ENCODE measurements at places on chromosomes 4 and X.

GRCh38 chr4:119627267-119628255 is 1.0 kb downstream of the PDE5A start:
- DNase-seq = no peak

- DNase-seq = no peak
Measured at GRCh38 chr4:109205186-109205585, 97.3 kb downstream of the COL25A1 start.

DNA sequence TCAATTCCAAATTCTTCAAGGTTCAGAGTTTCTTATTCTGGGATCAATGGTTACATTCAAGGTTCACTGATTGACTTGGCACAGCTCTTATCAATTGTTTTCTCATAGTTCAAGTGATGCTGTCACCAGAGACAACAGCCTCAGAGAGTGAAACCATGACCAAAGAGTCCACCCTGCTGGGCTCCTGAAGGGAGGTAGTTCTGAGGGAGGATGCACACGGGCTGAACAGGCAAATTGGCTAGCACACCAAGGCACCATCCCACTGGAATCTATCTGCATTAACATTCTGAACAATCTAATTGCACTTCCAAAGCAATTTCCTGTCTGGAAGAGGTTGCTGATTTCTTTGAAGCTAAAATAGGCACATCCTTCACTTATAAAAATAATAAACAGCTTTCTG is 16.6 kb upstream of the GAB1 start:
- DNase-seq = no peak

- DNase-seq = no peak
Measured at GRCh38 chr4:86250619-86251018, 109.2 kb downstream of the MAPK10 start.

DNA sequence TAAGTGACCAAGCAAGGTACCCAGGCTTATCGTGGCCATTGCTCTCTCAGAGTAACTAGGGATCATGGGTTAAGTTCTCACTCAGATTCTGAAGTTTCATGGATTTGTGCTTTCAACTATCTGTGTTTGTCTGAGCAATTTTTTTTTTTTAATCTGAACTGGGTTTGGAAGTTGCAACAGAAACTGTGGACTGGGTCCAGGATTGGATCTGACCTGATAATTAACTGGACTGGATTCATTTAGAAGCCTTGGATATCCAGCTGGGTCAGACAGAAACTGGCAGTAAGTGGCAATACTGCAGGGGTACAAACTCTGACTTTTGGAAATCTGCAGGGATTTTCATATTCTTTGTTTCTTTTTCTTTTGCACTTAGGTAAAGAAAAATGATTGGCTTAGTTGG is 38.7 kb upstream of the FGF2 start:
- DNase-seq = no peak

GRCh38 chr4:109962401-109962800 is 49.7 kb downstream of the EGF start:
- DNase-seq = no peak

GRCh38 chrX:150326541-150327247 is 36.4 kb upstream of the MAMLD1 start:
- DNase-seq = no peak
